GM12865 (cell line): ENCODE measurements at places on chromosomes 7 and 10.
A peak's percentile ranks its signal among the peaks of the same experiment; 100 is the strongest.

DNA sequence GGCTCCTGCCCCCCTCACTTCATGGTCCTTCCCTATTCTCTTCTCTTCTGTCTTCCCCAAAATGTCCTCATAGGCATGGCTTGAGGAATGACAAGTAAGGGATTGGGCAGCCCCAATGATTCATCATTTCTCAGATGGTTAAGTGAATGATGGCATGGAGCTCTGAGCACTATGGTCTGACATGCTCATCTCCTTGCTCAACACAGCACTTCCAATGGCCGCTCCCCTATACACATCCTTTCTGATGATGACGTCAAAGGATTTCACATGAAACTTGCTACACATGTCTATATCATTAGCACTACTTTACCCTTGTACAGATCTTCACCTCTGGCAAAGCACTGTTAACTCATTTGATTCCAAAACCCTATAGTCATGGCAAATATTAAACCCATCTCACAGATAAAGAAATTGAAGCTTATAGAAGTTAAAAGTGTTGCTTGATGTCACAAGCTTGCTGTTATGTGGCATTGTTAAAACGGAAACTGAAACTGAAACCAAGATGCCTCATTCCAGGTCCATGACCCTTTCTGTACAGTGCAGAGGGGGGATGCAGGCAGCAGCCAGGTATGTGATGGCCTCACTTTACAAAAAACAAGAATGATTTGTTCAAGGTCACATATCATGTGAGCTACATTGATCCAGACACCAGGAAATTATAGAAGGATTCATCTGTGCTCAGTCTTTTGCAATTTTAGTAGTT, 90.0 kb upstream of the PLXNA4 start:
- DNase-seq = no peak

GRCh38 chr10:102096449-102096848, 23.7 kb downstream of the LDB1 start:
- DNase-seq = no peak

- DNase-seq = no peak
Measured at GRCh38 chr10:133245439-133246235, 8.0 kb downstream of the VENTX start.

DNA sequence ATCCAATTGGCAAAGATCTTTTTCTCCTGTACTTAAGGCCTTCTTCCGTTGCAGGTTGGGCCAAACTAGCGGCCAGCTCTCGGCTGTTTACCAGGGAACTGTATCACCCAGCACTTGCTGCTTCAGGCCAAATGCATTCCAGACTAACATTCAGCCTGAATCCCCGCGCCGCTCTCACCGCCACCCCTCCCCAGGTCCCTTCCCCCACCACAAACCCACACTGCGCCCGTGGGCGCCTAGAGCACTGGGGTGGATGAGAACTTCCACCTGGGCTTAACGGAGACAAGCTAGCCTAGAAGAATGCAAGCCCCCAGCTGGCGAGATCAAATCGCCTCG, 676 bp downstream of the TCAF1 start:
- DNase-seq = no peak

DNA sequence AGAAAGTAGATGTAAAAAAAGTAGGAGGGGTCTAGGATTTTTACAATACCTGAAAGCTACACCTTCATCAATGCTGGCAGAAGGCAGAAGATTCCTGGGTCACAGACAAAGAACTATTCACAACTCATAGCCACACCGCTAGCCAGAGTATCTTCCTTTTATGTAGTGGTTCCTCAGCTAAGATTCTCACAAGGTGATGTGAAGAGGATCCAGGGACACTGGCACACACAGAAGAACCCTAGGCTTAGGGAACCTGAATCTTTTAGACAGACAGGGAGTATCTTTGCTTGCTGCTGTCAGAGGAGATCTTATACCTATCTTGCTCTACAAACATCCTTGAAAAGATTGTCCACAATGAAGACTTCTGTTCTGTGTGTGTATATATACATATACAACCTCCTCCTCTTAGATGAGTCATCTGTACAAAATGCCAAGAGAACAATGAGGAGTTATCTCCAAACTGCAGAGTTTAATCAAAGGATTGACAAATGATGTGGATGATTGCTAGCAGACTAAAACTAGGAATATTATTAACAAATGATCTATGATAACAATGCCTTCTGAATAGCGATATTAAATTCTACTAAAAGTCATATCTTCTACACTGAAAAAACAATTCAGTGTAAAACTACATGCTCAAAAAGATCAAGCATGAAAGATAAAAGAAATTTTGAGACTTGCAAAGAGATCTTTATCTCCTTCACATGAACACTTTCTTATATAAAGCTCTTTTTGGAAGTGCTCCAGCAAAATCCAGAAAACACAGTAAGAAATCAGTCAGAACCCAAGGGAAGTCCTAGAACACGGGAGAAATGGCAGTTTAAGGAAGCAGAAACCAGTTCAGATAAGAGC, 409.3 kb downstream of the PARD3 start:
- DNase-seq = no peak

DNA sequence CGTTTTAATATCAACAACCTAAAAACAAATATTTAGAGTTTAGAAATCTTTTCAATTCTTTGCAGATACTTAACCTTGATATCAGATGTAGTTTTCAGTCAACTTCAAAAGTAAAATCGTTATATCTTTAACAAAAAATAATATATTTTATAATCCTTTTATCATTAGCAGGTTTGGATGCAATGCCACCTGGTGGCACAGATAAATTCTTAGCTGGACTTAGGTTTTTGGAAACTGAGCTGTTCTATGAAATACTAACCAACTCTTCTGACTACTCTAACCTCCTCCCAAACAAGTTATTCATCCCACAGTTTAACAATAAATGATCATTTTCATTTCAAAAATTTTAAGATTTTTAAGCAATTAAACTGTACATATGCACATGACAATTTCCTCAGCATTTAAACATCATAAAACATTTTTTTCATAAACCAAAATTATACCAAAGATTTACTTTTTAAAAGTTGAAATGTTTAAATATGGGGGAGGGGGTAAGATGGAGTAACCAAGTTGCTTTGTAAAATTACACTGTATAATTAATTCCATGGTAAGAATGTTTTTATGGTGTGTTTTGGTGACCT, 56.9 kb downstream of the HIBADH start:
- peak; percentile 12 for DNase-seq

DNA sequence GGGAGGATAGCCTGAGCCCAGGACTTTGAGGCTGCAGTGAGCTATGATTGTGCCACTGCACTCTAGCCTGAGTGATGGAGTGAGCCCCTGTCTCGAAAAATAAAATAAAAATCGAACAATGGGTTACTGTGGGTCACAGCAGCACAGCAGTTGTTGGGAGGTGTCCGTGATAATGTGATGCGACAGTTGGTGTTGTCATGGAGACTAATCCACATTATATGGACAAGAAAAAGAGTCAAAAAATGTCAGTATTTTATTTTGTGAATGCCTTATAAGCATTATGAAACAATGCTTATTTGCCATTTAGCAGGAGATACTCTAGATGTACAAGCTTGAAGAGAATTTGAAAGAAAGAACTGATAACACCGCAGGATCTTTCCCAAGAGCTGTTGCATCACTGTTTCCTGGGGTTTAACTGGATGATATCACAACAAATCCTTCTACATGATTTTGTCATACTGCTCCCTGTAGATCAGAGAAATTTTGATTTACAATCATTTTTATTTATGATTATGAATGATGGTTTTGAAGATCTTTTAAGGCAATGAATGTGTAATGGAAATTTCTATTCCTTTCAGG, 195.4 kb downstream of the BAMBI start:
- no peak for DNase-seq

DNA sequence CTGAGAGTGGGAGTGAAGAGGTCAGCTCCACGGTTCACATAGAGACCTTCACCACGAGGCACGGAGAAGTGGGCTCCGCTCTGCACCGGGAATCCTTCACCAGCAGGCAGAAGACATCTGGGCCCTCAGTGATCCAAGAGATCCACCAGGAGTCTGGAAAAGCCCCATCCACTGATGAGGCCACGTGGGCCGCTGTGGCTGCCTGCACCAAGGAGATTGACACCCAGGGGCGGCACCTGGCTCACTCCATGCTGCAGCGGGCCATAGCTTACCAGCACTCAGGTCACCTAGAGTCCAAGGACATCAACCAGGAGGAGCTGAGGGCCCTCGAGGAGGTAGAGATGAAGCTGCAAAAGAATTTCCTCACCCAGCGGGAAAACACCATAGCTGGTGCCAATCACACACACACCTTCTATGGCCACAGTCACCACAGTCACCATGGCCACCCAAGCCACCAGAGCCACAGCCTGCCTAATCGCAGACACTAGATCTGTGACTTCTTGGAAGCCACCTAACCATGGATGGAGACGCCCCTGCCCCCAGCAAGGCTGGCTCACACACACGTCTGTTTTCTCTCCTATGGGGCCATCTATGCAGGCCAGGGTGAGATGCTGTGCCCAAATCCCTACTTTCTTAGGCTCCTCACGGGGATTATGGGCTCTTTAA, 694 bp downstream of the C10orf62 start:
- peak; percentile 15 for DNase-seq

DNA sequence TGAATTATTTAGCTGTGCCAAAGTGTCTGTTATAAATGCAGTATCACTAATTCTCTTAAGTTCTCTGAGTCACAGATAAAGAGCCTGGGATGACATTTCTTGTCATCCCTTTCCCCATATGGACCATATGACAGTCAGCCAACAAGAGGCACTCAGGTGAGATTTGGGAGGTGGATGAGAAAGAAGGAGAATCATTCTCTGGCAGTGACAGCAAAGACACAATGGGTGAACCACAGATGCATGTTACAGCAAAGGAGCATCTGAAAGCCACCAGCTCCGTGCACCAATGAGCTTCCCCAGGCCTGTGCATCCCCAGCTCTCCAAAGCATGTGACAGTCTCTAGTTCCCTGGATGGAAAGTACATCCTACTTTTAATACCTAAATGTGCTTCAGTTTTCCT, 10.8 kb downstream of the GIMAP6 start:
- peak; percentile 55 for DNase-seq

- no peak for DNase-seq
Measured at GRCh38 chr7:31104361-31105255, 52.5 kb downstream of the ADCYAP1R1 start.

DNA sequence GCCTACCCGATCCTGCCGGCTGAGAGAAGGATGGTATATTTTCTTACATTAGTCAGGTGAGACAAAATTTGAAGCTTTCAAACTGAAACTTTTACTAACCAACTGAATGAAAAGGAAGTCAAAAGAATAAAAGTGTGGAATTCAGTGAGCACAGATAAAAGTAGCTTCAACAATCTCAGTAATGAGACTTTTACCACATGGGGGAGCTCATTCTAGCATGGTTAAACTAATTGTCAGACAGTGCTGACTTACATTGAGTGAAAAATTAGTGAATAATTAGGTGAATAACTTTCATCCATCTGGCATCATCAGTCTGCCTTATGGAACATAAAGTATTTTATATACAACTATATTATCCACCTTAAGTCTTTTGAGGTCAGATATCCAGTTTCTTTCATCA, 8.4 kb downstream of the FAM237B start:
- DNase-seq = peak; percentile 18

- DNase-seq = no peak
Measured at GRCh38 chr7:132083126-132083525, 493.1 kb downstream of the PLXNA4 start.

DNA sequence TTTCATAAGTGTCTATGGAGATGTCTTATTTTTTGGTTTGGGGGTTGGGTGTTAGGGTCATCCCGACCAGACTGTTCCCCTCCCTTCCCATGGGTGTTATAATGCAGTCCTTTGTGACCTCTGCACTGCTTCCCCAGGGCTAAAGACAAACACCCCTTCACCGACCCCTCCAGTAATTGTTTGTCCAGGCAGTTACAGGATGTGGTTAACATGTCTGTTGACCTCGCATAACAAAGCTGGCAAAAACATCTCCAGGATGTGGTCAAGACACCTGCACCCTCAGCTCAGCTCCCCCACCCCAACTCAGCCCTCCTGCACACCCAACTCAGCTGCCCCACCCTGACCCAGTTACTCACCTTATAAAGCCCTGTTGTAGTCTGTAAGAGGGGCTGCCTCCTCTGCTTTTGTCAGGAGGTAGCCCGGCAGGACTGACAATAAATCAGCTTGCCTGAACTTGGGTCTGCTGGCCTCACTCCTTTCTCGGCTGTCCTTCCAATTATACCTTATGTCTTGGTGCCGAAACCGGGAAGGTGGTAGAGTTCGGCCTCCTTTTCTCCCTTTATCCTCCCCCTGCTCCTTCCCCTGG, 102.2 kb downstream of the ZNF92 start:
- DNase-seq = peak; percentile 91

DNA sequence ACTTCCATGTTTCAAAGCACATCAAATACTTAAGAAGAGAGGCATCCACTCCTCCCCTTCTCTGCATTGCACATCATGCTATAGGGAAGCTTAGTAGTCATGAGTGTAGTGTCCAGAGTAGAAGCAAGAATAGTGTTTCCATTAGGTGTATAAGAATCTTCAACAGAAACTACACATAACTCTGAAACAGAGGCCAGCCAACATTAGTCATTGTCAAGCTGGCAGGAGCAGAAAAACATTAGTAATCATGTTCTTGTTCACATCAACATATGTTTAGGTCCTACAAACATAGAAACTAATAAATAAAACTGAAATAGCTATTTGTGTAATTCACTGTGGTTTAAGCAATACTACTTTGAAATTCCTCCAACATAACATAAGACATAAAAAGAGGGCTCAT, 370.2 kb downstream of the PPP1R3A start:
- peak; percentile 29 for DNase-seq

DNA sequence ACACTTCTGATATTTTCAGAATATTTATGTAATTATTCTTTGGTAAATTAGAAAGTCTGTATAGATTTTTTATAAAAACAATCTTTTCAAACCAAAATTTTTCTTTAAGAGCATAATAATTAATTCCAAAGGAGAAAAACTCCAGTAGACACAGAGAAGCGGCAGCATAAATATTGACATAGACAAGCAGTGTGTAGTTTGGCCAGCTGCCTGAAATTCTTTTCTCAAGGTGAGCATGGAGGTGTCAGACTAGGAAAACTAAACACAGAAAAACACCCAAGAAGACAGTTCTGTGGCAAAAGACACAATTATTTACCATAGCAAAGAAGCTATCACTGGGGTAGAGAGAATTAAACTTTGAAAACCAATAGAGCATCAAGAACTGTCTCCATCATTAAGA, 82.4 kb downstream of the KLF6 start:
- DNase-seq = no peak

GRCh38 chr7:47488969-47489342, 93.0 kb downstream of the TNS3 start:
- no peak for DNase-seq

DNA sequence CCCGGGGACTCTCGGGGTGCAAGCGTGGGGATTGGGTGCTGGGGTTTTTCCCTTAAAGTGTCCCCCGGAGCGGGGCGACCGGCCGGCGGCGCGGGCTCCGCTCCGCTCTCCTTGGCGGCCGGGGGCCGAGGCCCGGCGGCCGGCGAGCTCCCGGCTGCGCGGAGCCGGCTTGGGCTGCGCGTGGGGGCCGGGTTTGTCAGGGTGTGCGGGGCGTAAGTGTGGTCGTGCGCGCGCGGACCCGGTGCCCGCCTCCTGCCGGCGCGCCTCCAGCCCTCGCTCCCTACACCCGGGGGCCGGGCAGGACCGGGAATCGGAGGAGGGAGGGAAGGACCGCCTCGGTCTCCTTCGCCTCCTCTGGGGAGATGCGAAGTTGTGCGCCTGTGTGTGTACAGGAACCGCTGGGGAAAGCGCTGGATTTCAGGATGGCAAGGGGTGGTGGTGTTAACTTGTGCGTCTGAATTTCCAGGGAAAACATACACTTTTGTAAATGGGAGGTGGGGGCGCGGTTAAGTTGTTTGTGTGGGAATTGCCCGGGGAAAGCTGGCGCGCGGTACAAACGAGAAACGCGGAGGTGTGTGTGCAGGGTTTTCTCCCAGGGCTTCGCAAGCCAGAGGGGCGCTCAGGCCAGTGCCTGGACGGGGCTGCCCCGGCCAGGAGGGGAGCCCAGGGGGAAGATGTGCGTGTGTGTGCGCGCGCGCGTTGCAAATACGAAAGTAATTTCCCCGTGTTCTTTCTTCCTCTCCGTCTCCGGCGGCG, 737 bp downstream of the ZMIZ1 start:
- DNase-seq = peak; percentile 42
